DND-41 (cell line): ENCODE measurements at places on chromosomes 4 and X.

DNA sequence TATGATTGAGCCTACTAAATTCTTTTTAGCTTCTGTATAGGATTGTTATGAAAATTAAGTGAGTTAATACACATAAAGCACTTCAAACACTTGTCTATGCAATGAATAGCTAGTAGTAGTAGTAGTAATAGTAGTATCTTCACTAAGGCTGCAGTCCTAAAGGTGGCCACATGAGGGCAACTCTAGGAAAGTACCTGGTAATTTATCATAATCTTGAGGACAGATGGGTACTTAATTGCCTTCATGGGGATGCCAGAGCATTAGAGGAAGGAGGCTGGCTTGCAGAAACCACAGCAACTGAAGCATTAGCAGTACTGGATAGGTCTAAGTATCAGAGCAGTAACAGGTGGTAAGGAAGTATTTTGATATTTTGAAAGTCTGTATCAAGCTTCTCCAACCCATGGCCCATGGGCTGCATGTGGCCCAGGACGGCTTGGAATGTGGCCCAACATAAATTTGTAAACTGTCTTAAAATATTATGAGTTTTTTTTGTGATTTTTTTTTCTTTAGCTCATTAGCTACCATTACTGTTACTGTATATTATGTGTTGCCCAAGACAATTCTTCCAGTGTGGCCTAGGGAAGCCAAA, 17.3 kb downstream of the NIPAL1 start:
- DNase-seq, result peak; percentile 23

GRCh38 chr4:129899849-129900248, 803.9 kb downstream of the C4orf33 start:
- DNase-seq, result no peak

GRCh38 chrX:122868631-122869030, 315.4 kb upstream of the GRIA3 start:
- no peak for DNase-seq

DNA sequence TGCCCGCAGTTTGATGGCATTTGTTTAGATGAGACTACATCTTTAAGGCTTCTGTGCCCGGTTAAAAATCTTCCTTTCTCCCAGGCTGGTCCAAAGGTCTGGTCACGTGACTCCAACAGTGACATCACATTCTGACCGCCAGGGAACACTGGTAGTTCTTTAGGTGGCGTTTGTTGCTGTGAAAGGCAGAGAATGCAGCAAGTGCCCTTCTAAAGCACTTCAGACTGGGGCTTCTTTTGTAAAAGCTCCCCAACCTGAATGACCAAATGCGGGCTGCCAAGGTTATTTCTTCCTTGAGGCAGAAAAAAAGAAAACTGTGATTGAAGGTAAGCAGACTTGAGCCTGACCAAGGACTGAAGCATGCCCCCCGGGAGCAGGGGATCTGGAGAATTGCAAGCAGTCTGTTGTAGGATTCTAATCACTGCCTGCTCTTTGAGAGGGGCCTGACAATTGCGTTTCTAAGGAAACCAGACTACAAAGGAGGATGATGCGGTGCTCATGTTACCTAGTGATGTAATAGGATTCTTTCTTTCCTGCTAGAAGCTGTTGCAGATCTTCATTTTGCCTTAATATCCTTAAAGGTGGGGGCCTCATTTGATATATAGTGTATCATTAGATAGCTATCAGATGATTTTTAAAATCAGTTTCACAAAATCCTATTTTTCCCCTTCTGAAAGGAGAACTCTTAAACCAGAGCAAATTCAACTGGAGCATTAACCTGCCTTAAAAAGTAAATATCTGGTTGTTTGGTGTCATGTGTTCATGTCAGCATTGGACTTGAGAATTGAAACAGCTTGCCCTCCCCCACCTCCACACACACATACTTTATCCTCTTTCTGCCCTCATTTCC, 133.1 kb downstream of the AKAP4 start:
- DNase-seq, result no peak

DNA sequence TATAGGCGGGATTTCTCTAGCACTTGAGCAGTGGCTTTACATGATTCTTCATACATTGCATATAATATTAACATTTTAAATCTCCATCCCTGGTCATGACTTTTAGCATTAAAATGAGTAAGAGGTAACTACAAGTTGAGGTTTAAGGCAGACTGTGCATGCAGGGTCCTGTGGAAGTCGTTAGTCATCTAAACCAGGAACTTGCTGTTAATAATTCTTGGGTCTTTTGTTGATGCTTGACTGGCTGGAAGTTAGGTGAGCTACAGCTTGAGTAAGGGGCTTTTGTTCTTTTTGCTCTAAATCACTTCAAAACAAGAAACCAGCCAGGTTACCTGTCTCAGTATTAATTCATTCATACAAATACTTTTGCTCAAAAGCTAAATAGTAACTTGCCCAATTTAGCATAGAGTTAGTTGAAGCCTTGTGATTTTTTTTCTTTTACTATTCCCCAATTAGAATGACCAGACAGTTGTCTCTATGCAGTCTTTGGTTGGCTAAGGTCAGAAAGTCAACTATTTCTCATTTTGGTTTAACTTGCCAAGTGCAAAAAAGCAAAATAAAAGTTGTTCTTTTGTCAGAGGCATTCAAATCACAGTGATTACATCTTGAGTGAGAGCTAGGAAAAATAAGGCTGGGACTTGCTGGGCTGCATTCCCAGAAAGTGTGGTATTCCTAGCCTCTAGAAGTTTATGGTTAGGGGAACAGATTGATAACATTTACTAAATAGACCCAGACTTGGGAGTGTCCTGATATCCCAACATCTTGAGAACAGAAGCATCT, 516.9 kb downstream of the PDHA2 start:
- no peak for DNase-seq

GRCh38 chr4:118718511-118719170, 33.4 kb downstream of the METTL14 start:
- no peak for DNase-seq

- no peak for DNase-seq
Measured at GRCh38 chrX:45009371-45010000, 136.5 kb downstream of the KDM6A start.

GRCh38 chrX:43065978-43066377, 288.0 kb upstream of the PPP1R2C start:
- no peak for DNase-seq

GRCh38 chrX:137568741-137569469, 3.0 kb downstream of the ZIC3 start:
- DNase-seq, result no peak

GRCh38 chr4:93648258-93648657, 180.3 kb upstream of the ATOH1 start:
- no peak for DNase-seq
